ENCODE measurements at places on chromosomes 2 and 18.
A peak's percentile ranks its signal among the peaks of the same experiment; 100 is the strongest.

- DNase-seq: no peak
- peaks cover 19% of the 10 kb centered on the region for H3K27me3 ChIP-seq
- no peak overlapping the region for H3K27ac ChIP-seq
These were observed 675 bp upstream of the MLPH start for GRCh38 chr2:237486334-237486818.

DNA sequence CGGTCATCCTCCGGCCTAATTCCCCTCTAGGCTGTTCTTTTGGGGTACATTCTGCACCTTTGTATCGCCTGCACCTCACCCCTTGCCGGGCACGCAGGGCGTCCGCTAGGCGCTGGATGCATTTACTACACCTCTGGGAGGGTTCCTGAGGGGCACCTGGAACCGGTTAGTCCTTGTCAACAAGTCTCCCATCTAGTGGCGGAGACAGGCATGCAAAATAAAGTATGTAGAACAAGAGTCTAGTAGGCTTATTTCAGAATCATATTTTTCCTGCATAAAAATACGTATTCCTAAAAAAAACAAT lies 705 bp upstream of the TEX261 start:
- peaks cover 6% of the 10 kb centered on the region for H3K4me1 ChIP-seq
- no peak overlapping the region for H3K27ac ChIP-seq
- H3K36me3 ChIP-seq: peaks cover 11% of the 10 kb centered on the region
- no peaks in the 10 kb centered on the region for H3K27me3 ChIP-seq
- H3K4me3 ChIP-seq: peak overlapping the region; percentile 96

- H3K27me3 ChIP-seq: no peaks in the 10 kb centered on the region
- H3K27ac ChIP-seq: no peak overlapping the region
- peaks cover 14% of the 10 kb centered on the region for H3K36me3 ChIP-seq
- no peaks in the 10 kb centered on the region for H3K4me1 ChIP-seq
- peak; percentile 79 for DNase-seq
- H3K4me3 ChIP-seq: no peak overlapping the region
These were observed 98.2 kb upstream of the B3GNT7 start for GRCh38 chr2:231297108-231297908.

- no peak for DNase-seq
- no peaks in the 10 kb centered on the region for H3K27me3 ChIP-seq
- H3K36me3 ChIP-seq: no peaks in the 10 kb centered on the region
- H3K4me1 ChIP-seq: no peaks in the 10 kb centered on the region
These were observed 404.3 kb downstream of the BCL11A start for GRCh38 chr2:60149176-60149575.

GRCh38 chr2:8190279-8190678 lies 491.6 kb upstream of the ID2 start:
- no peak overlapping the region for H3K4me3 ChIP-seq
- no peaks in the 10 kb centered on the region for H3K4me1 ChIP-seq
- H3K27ac ChIP-seq: no peak overlapping the region
- no peak for DNase-seq
- H3K36me3 ChIP-seq: no peaks in the 10 kb centered on the region

DNA sequence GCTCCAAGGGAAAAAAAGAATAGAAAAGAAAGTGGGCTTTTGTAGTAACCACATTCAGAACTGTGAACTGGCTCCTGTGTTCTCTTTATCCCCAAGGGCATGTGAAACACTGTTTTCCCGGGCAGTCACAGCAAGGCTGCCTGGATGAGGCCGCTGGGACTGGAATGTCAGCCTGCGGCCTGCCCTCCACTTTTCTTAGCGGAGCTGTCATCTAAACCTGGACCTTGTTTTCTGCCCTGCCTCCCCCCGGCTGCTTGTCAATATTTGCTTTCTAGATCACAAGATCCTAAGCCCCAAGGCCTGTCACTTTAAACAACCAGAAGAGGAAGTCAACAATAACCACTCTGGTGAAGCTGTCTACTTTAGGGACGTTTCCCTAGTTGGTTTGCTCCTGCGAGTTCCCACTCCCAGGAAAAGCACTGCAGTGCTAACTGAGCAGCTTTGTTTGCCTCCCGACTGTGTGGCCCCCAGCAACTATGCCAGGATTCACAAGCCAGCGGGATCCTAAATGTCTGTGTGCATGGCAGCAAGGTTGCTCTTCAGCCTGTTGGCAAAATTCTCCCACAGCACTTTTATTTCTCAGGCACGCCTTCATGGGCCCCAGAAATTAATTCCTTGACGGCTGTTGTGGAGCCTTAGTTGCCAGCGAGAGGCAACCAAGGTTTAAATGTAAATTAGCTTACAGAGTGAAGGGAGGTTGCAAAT lies 30.6 kb downstream of the SOWAHC start:
- no peaks in the 10 kb centered on the region for H3K27me3 ChIP-seq
- H3K36me3 ChIP-seq: no peaks in the 10 kb centered on the region
- peaks cover 22% of the 10 kb centered on the region for H3K4me1 ChIP-seq
- H3K27ac ChIP-seq: peak overlapping the region; percentile 100
- no peak overlapping the region for H3K4me3 ChIP-seq
- peak; percentile 81 for DNase-seq

GRCh38 chr2:47033102-47033880 lies 117.7 kb upstream of the MCFD2 start:
- peak overlapping the region; percentile 97 for H3K27ac ChIP-seq
- DNase-seq: peak; percentile 26
- peaks cover 55% of the 10 kb centered on the region for H3K4me1 ChIP-seq

- H3K36me3 ChIP-seq: peaks cover 6% of the 10 kb centered on the region
- no peak overlapping the region for H3K4me3 ChIP-seq
- peaks cover 3% of the 10 kb centered on the region for H3K4me1 ChIP-seq
These were observed 36.6 kb downstream of the ARL6IP6 start for GRCh38 chr2:152755029-152755428.

DNA sequence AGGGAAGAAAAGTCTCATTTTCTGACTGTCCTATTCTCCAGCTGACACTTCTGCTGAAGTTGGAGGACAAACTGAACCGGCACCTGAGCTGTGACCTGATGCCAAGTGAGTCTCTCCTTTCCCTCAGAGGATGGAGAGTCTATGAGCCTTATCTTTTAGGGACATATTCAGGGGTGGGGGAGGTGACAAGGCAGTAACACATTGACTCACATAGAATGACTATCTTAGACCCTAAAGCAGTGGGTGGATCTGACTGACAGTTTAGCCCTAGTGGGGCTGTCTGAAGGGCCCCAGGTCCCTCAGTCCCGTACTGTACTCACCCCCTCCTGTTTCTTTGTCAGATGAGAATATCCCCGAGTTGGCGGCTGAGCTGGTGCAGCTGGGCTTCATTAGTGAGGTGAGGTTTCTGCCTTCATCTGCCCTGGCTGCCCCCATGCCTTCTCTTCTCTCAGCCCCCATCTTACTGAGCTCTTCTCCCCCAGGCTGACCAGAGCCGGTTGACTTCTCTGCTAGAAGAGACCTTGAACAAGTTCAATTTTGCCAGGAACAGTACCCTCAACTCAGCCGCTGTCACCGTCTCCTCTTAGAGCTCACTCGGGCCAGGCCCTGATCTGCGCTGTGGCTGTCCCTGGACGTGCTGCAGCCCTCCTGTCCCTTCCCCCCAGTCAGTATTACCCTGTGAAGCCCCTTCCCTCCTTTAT lies 805 bp upstream of the KRTCAP3 start:
- no peak overlapping the region for H3K27ac ChIP-seq
- H3K27me3 ChIP-seq: no peaks in the 10 kb centered on the region
- no peak overlapping the region for H3K4me3 ChIP-seq
- DNase-seq: no peak
- H3K36me3 ChIP-seq: peaks cover 50% of the 10 kb centered on the region

GRCh38 chr2:174760845-174761473 lies 3.3 kb downstream of the CHRNA1 start:
- no peak overlapping the region for H3K4me3 ChIP-seq
- DNase-seq: no peak
- no peaks in the 10 kb centered on the region for H3K27me3 ChIP-seq
- peaks cover 5% of the 10 kb centered on the region for H3K4me1 ChIP-seq

DNA sequence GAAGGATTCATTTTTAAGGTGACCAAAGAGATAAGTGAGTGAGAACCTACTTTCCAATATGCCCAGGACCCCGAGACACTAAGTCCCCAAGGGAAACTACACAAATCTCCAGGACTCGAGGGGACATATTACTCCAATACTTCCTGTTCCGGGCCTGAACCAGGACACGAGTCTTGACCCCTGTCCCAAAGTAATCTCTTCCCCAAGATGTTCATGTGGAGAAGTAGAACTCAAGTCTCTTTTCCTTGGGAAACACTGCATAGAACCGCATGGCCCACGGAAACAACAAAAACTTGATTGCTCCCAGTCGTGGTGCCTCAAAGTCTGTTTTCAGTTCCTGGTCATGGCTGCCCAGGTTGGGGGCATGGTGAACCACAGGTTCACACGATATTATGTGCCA lies 87.2 kb upstream of the ZEB2 start:
- no peaks in the 10 kb centered on the region for H3K27me3 ChIP-seq
- H3K36me3 ChIP-seq: no peaks in the 10 kb centered on the region
- DNase-seq: no peak
- H3K4me3 ChIP-seq: no peak overlapping the region
- H3K4me1 ChIP-seq: no peaks in the 10 kb centered on the region
- no peak overlapping the region for H3K27ac ChIP-seq

DNA sequence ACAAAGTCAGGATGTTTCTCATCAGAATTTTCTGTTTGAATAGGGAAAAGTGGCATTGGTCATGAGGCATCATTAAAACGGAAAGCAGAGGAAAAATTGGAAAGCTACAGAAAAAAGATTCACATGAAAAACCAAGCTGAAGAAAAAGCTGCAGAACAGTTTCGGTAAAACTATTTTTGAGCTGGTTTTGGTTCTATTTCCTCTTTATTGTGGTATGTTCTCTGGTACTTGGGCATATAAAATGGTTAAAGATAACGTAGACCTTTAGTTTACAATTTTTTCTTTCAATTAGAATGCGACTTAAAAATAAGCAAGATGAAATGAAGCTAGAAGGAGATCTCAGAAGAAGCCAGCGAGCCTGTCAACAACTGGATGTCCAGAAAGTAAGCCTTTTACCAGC lies 7.6 kb downstream of the GPATCH11 start:
- DNase-seq: no peak
- no peaks in the 10 kb centered on the region for H3K4me1 ChIP-seq
- H3K36me3 ChIP-seq: peaks cover 10% of the 10 kb centered on the region
- no peak overlapping the region for H3K27ac ChIP-seq

GRCh38 chr18:61946449-61946848 lies 53.6 kb upstream of the RNF152 start:
- no peaks in the 10 kb centered on the region for H3K27me3 ChIP-seq
- no peak overlapping the region for H3K27ac ChIP-seq
- no peak overlapping the region for H3K4me3 ChIP-seq
- H3K4me1 ChIP-seq: peaks cover 18% of the 10 kb centered on the region
- H3K36me3 ChIP-seq: no peaks in the 10 kb centered on the region

- no peaks in the 10 kb centered on the region for H3K36me3 ChIP-seq
- no peaks in the 10 kb centered on the region for H3K27me3 ChIP-seq
- DNase-seq: peak; percentile 6
- H3K27ac ChIP-seq: peak overlapping the region; percentile 80
These were observed 344.9 kb downstream of the TSN start for GRCh38 chr2:122100346-122100745.

GRCh38 chr18:75060185-75060584 lies 148.8 kb downstream of the PTGR3 start:
- H3K36me3 ChIP-seq: no peaks in the 10 kb centered on the region
- DNase-seq: no peak
- H3K4me1 ChIP-seq: no peaks in the 10 kb centered on the region
- no peaks in the 10 kb centered on the region for H3K27me3 ChIP-seq
- H3K27ac ChIP-seq: no peak overlapping the region
- H3K4me3 ChIP-seq: no peak overlapping the region

DNA sequence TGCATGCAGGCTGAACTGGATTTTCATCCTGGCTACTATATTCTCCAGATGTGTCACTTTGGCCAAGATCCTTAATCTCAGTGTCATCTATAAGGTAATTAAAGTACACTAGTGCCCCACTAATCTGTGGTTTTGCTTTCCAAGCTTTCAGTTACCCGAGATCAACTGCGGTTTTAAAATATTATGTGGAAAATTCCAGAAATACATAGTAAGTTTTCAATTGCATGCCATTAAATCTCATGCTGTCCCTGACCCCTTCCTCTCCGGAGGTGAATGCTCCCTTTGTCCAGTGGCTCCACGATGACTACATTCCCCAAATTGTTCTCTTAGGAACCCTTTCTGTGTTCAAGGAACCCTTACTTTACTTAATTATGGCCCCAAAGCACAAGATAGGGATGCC lies 5.3 kb upstream of the TYMS start:
- H3K4me1 ChIP-seq: no peaks in the 10 kb centered on the region
- H3K4me3 ChIP-seq: no peak overlapping the region
- no peaks in the 10 kb centered on the region for H3K36me3 ChIP-seq
- H3K27ac ChIP-seq: no peak overlapping the region
- H3K27me3 ChIP-seq: no peaks in the 10 kb centered on the region
- DNase-seq: no peak

DNA sequence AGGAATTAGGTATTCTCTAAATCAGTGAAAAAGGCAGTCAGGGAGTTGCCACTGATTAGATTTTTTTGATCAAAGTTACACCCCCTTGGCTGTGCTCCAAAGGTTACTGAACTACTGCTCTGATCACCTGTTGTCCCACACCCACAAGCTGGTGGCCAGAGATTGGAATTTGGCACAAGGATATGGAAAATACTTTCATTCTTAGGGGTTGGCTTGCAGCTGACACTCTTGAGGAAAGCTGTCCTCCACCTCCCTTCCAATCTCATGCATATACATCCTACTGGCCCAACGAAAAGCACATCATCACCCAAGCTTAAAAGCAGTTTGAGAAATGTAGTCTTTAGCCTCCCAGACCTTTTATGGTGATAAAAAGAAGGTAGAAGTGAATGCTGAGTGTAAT lies 329.5 kb upstream of the CHAC2 start:
- no peaks in the 10 kb centered on the region for H3K27me3 ChIP-seq
- no peak for DNase-seq
- H3K27ac ChIP-seq: no peak overlapping the region
- no peaks in the 10 kb centered on the region for H3K36me3 ChIP-seq

- no peaks in the 10 kb centered on the region for H3K27me3 ChIP-seq
- no peak overlapping the region for H3K4me3 ChIP-seq
- no peaks in the 10 kb centered on the region for H3K4me1 ChIP-seq
- no peak for DNase-seq
- no peak overlapping the region for H3K27ac ChIP-seq
- H3K36me3 ChIP-seq: no peaks in the 10 kb centered on the region
These were observed 37.5 kb downstream of the DDX18 start for GRCh38 chr2:117851969-117852368.

GRCh38 chr2:153963256-153963655 lies 91.5 kb downstream of the GALNT13 start:
- H3K4me1 ChIP-seq: peaks cover 10% of the 10 kb centered on the region
- no peaks in the 10 kb centered on the region for H3K36me3 ChIP-seq
- H3K27ac ChIP-seq: no peak overlapping the region
- H3K4me3 ChIP-seq: no peak overlapping the region
- no peaks in the 10 kb centered on the region for H3K27me3 ChIP-seq

DNA sequence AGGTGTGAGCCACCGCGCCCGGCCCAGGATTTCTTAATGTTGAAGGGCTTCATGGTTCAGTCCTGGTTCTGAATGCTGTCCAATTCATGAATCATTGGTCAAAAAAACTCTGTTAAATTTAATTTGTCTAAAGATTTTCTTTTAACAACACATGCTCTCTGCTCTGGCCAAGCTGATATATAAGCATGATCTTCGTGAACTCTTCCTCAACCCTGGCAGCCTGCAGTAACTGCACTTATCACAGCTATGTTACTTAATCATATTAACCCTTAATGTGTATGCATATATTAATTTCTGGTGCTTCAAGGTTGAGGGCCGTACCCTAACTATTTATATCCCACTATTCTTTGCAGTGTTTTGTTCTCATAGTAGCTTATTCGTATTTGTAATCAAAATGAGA lies 29.4 kb upstream of the FRZB start:
- H3K27ac ChIP-seq: no peak overlapping the region
- no peaks in the 10 kb centered on the region for H3K27me3 ChIP-seq
- no peaks in the 10 kb centered on the region for H3K36me3 ChIP-seq
- no peak for DNase-seq
- H3K4me3 ChIP-seq: no peak overlapping the region
- no peaks in the 10 kb centered on the region for H3K4me1 ChIP-seq
